Fibroblast of skin of left biceps (primary cell): ENCODE measurements at places on chromosomes 11 and 22.

GRCh38 chr11:105903113-105903512 lies 118.9 kb downstream of the MSANTD4 start:
- DNase-seq, result no peak

DNA sequence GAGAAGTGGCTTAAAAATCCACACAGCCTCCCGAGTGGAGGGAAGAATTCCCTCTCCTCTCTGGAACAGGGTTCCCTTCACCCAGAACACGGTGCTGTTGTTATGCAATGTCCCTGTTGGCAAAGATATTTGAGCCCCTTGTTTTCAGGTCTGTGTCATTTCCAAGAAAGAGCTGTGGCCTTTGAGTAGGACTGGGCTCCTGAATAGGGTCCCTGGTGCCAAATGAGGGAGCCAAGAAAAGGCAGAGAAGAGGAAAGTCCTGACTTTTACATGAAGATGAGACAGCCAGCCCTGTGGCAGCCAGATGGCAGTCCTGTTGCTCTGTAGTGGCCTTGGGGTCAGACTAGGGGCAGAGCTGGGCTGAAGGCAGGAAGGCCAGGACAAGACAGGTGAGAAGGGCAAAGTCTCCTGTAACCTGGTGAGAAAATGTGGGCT lies 51.2 kb upstream of the ELF5 start:
- no peak for DNase-seq

GRCh38 chr11:13661074-13661623 lies 7.3 kb upstream of the FAR1 start:
- DNase-seq, result no peak

DNA sequence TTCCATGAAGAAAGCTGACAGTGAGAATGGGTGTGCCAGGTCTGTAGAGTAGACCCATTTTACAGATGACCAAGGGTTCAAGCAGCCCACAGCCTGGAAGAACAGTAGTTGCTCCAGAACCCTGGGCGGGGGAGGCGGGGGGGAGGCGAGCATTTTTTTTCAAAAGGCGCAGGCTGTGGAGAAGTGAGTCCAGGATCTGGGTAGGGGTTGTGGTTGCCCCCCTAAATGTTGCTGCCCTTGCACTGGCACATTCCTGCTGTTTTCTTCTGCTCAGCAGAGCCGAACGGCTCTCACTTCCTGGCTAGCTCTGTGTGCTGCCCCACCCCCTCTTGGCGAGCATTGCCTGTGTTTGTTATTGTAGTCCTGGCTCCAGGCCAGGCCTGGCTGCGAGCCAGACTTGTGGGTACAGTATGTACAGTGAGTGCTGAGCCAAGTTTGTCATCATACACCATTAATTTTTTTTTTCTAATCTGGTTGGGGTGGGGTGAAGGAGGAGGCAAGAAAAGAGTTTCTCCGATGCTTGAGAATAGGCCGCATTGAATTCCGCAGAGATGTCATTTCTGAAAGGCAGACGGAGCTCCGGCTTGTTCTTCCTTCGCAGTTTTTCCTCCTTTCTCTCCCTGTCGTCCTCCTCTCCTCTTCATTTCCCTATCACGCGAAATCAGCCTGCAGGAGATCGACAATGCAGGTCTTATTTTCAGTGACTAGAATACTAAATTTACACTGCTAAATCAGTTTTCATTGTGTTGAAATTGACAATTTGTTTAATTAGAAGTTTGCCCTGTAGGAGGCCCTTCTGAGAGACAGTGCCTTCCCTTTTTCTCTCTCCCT lies 100.5 kb downstream of the ZBTB16 start:
- DNase-seq, result peak; percentile 96

DNA sequence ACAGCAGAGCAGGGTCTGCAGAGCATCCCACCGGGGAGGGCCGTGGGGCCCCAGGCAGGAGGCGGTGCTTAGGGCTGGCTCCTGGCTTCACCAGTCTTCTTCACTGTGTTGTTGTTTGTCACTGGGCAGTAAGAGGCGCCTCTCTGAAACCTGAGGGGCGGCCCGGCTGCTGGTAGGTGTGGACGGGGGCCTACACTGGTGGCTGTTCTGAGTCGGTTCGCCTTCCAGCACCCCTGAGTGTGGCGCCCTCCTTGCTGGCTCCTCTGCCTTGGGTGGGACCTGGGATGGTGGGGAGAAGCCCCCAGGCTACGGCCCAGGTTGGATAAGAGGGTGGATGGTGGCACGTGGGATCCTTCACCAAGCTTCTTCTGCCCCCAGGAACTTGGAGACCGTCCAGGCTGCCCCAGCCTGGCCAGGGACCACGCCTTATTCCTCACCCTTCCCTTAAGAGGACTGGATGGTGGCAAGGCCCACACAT lies 10.4 kb upstream of the GRAMD4 start:
- DNase-seq, result no peak

- no peak for DNase-seq
Measured at GRCh38 chr11:727859-728748, 19.2 kb upstream of the TALDO1 start.
